ENCODE measurements at places on chromosomes 2 and 18. TPM values are rescaled to one million over a fixed set of nuclear protein-coding genes. Genes with fewer than 3 reads are reported as not detected.

- DNase-seq, result no peak
Observed at GRCh38 chr2:55408918-55409868, 10.5 kb downstream of the CCDC88A start.

GRCh38 chr2:60297296-60298005, 256.0 kb downstream of the BCL11A start:
- DNase-seq, result no peak

GRCh38 chr2:241545523-241546473, 12.7 kb upstream of the BOK start:
- peak; percentile 25 for DNase-seq

GRCh38 chr2:770776-771175, 93.6 kb upstream of the TMEM18 start:
- DNase-seq, result no peak

GRCh38 chr18:67433971-67434370, 82.5 kb downstream of the DSEL start:
- no peak for DNase-seq

DNA sequence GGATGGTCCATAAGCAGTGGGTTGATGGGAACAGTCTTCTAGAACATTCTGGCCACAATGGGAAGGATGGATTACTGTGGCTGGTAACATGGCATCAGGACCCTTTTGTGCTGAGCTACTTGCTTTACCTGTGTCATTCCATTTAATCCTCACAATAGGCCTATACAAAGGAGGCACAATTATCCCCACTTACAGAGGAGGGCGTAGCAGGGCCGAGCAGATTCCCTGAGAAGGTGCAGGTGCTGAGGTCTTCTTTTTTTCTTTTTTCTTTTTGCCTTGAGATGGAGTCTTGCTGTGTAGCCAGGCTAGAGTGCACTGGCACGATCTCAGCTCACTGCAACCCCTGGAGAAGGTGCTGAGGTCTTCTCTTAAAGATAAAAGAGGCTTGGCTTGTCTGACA, 6.7 kb upstream of the LRRC30 start:
- no peak for DNase-seq

DNA sequence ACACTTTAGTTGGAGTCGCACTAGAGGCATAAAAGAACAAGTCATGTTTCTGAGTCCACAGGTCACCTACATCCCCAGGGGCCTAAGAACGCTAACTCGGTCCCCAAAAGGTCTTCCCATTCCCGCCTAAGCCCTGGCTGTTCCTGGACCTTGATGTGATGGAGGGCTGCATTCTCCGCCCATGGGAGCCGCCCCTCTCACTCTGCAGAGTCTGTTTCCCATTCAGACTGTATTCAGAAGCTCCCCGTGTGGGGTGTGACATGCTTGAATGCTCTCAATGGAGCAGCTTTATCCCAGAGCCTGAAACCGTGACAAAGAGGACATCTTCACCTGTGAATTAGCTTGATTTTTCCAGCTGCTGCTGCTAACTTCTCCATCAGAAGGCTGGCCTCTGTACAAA, 319.0 kb upstream of the KLHL29 start:
- DNase-seq, result no peak

GRCh38 chr2:207933396-207934065, 91.8 kb downstream of the PLEKHM3 start:
- DNase-seq, result no peak

DNA sequence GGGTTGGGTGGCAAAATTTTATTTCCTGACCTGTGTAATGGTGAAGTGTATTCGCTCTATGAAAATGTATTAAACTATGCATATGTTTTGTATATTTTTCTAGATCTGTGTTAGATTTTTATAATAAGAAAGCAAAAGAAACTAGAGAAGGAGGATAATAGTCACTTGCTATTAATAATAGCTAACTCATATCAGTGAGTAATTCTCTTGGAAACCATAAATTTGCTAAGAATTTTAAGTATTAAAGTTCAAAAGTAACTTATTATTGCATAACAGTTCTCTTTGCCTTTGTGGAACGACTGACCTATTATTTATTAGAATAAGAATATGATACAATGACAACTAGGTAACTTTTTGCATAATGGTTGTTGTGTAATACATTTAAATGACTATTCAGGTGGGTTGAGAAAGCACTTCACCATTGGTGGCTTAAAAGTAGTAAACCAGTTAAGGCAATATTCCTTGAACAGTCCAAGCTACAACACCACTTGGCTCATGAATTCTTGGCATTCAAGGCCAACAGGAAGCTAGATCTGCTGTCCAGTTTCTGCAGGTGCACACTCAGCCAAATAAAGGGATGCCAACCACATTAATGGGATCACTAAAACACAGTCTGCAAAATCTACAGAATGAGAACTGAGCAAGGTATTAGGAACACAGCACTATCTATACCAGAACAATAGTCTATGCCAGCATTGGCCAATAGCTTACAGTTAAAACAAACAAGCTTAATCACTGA, 921.3 kb downstream of the CPS1 start:
- no peak for DNase-seq

- DNase-seq, result no peak
Observed at GRCh38 chr18:76203552-76203951, 291.5 kb downstream of the ZNF516 start.

- DNase-seq, result no peak
Observed at GRCh38 chr2:239425631-239426030, 24.8 kb upstream of the HDAC4 start.

- DNase-seq, result no peak
Observed at GRCh38 chr18:22601481-22601880, 183.8 kb upstream of the CTAGE1 start.

DNA sequence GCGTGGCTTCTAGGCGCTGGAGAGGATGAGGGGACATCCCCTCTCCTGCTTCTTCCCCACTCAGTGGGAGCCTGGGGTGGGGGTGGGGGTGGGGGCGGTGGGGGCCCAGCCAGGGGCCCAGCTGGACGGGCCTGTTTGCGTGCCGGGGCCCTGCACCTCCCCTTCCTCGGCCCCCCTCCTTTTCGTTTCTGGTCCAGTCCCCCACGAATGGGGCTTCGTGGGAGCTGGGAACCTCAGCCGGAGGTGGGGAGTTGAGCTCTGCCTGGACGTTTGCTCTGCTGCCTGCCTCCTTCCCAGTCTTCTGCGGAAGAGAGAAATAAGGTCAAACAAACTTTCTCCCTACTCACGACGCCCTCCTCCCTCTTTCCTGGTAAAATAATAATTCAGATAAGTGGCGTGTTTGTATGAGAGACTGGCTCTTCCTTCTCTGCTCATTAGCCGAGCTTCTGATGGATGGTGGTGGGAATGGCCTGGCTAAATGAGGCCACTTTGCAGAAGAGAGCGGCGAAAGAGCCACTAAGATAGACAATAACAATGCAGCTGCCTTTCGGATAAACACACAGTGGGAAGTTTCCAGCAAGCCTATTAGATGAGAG, 782 bp downstream of the MTA3 start:
- no peak for DNase-seq

DNA sequence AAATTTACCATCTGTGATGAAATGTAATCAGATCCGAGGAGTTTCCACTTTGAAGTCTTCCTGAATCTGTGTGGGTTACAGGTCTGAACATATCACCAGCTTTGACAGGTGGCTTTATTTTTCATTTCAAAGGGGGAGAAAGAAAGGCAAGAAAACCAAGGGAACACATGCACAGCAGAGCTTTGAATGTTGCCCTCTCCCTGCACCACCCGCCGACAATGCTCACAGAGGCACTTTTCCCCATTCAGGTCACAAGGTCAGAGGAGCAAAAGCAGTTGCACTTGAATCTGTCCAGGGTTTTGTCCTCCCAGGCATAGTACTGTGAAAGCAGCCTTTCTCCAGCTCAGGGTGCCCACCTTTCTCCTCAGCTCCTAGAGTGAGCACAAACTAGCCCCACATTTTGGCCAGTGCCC, 130.2 kb downstream of the OSR1 start:
- DNase-seq, result no peak

- no peak for DNase-seq
Observed at GRCh38 chr2:176804392-176804791, 408.2 kb upstream of the HNRNPA3 start.

GRCh38 chr2:157067562-157067961, 189.9 kb upstream of the GALNT5 start:
- no peak for DNase-seq

DNA sequence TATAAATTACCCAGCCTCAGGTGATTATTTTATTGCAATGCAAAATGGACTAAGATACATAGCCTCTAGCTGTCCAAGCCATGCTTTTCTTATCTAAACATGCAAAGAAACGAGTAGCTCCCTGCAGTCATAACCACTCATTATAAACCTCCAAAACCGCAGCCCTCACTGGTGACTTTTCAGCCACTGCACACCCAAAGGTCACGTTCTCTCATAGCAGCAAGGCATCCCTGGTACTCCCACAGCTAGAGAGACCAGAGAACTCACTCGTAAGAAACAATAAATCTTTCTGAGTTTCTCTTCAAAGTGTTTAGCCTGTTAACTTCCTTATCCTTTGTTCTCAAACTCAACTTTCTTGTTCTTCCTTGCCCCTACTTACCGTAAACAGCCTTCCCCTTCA, 28.5 kb upstream of the RALBP1 start:
- no peak for DNase-seq

DNA sequence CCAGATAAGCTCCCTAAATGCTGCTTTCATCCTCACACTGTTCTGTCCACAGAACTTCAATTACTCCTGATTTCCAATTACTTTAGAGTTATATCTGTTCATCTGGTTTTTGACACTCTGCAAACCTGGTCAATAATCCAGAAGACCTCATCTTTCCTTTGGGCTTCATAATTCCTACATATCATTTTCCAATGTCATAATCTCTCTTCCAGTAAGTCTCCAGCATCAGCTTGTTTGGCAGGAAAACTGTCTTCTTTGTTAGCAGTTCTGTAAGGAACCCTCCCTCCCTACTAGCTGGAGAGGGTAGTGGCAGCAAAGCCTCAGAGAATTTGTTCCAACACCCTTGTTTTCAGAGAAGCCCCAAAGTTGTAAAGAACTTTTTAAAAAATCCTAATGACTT, 11.9 kb upstream of the SLC14A1 start:
- DNase-seq, result no peak

- DNase-seq, result no peak
Observed at GRCh38 chr2:190454795-190455194, 46.6 kb downstream of the MFSD6 start.

The CRYGD gene
- not detected for total RNA-seq

The AQP12B gene
- total RNA-seq, result not detected

The LCT gene
- not detected for total RNA-seq

The TET3 gene
- 32.2 TPM for total RNA-seq

The NEU2 gene
- total RNA-seq, result not detected

The LINC00305 gene
- not detected for total RNA-seq

The FAP gene
- total RNA-seq, result 171 TPM

The GAREM2 gene
- 6.5 TPM for total RNA-seq

The COL5A2 gene
- total RNA-seq, result 1,927 TPM

The ST8SIA3 gene
- total RNA-seq, result not detected

The RUFY4 gene
- total RNA-seq, result not detected

The CHRND gene
- total RNA-seq, result not detected
